ENCODE measurements at places on chromosomes 13 and 19.

GRCh38 chr13:49836516-49836915, 44.0 kb upstream of the KPNA3 start:
- DNase-seq = no peak

DNA sequence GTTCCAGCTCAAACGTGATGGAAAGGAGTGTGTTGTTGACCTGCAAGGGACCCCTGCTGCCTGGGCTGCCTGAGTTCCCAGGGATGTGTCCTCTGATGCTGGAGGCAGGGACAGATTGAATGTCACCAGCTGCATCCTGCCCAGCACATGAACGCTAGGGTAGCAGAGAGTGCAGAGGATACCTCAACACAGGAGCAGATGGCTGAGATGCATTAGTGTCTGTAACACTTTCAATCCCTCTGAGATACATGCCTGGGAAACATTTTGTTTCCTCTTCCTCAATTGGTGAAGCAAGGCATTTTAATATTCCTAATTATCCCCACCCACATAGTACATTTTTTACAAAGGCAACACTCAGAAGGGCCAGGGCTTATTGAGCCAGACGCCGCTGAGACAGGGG, 106.4 kb upstream of the UBL3 start:
- DNase-seq = no peak

GRCh38 chr19:38262585-38263268, 1.6 kb upstream of the SPINT2 start:
- DNase-seq = no peak

GRCh38 chr19:50003810-50004419, 21.3 kb downstream of the VRK3 start:
- peak; percentile 49 for DNase-seq

GRCh38 chr19:38685666-38686529, 38.4 kb downstream of the ACTN4 start:
- DNase-seq = no peak

DNA sequence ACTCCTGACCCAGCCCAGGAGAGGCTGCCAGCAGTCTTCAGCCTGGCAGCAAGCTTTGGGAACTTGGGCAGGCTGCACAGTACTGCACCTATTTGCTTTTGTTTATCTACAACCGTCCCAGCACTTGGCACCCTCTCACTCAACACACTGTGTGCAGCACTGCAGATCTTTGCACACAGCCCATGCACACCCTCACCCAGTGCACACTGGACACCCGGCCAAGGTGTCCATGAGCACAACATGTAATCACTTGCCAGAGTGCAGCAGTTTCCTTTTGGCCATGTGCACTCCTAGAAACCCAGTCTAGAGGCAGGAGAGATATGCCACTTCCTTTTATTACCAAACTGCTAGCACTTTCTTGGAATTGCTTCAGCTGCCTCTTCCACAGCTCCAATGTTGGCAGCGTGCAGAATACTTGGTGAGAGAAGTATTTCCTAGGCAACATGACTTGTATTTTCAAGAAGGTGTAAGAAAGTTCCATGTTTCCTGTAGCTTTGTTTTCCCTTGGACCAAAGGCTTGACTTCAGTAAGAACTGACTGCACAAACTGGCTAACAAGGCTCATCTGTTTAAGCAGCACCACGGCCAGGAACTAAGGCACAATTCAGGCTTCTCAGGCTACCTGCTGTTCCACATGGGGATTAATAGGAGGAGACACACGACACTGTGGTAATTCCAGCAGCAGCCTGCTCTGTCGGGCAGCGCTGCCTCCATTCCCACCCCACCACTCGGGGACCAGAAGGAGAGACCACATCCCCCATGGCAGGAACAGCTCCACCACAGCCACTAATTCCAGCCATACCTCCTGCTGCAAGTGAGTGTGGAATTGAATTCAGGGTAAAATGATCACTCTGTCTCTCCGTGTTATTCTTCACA, 15.3 kb downstream of the ATP7B start:
- no peak for DNase-seq

DNA sequence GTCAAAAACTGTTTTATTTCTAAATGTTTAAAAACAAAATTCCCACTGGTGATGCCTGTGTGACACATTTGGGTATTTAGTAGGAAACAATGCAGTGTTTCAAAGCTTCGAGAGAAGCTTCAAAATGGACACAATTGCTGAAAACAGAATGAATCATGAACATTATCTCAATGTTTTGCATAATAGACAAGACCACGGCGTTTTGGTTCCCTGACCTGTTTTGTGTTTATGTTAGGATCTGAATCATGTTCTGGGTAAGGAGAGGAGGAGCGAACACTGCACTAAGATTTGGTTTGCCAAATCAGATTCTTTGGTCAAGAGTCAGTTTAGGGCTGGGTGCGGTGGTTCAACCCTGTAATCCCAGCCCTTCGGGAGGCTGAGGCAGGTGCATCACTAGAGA, 42.2 kb downstream of the IFT88 start:
- DNase-seq = no peak

DNA sequence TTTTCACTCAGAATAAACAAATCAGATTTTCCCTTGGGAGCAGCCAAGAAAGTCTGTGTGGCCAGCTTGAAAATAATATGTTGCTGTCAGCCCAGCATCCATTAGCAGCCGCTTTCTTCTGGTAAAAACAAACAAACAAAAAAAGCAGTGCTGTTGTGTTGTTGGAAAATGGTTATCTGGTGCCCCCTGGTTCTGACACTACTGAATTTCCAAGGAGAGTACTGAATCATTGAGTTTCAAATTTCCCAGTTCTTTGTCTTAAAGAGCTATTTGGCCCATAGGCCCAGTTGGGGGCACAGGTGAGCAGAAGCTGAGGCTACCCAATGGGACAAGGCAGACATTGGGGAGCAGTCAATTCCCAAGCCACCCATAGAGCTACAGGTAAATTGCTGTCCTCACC, 995.9 kb downstream of the UQCRFS1 start:
- no peak for DNase-seq

DNA sequence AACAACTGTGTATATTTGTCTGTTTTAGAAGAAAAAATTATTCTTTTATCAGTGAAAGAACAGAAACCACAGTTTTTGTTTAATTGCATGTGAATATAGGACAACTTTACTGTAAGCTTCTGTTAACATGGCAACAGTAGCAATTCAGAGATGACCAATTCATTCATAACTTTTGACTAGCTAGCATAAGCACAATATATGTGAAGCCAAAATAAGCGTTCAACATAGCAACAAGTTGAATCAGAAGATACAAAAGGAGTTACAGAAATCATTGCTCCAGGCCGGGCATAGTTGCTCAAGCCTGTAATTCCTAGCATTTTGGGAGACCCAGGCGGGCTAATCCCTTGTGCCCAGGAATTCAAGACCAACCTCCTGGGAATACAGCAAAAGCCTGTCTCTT, 197.1 kb upstream of the GPC6 start:
- DNase-seq = no peak

GRCh38 chr19:49643466-49643865, 1.5 kb downstream of the SCAF1 start:
- no peak for DNase-seq

GRCh38 chr19:8150178-8150865, 930 bp upstream of the FBN3 start:
- DNase-seq = no peak

DNA sequence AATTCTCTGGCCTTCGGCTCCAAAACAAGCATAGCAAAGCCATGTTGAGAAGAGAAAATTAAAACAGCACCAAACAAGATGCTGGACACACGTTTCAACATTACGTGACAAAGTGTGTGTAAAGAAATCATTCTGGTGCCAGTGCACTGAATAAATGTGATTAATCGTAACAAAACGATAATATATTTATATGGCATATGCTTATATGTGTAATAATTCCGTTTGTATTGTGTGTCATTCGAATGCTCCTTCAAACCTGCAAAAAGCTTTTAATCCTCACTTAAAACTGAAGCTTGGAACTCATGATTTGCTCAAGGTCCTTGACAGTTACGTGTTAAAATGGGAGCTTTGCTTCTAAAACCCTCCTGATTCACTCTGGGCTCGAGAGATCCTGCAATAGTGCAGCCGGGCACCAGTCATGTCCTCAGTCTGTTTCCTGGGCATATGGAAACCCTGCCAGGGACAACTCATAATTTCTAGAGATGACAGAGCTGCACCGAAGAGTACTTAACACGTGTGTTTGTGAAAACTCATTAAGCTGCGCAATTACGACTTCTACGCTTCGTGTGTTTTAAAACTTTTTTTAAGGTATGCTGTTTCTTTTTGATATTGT, 731 bp upstream of the AKAP8L start:
- no peak for DNase-seq

GRCh38 chr13:30735025-30735871, at the start of gene ALOX5AP:
ALOX5AP (plus strand) TSS chr13:30735543; CDS start chr13:30735606, 63 bp downstream.
- peak; percentile 47 for DNase-seq

DNA sequence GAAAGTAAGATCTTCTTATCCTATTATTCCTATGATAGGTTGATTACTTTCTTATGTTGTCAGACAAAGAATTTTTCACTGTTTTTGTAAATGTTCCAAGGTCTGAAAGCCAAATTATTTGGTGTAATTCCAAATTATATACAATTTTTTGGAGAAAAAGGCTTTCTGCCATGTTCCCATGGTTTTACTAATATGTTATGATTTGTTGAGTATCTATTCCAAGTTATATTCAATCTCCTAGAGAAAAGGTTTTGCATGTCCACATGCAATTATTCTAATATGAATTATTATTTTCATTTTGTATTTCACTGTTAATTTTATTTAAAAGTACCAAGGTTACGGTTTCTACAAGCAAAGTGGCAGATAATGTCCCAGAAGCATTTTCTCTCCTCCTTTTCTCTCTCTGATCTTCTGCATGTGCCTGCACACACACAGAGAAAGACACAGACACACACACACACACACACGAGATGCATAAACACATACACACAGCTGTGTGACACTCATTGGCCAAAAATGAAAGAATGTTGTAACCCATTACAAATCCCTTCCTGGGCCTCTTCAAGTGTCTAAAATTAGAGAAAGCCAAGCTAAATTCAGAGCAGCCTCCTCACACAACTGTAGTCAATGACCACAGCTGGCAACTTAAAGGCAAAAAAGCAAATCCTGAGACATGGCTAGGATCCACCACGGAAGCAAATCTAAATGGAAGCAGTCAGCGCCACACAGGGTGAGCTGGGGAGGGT, 621.0 kb downstream of the EFNB2 start:
- no peak for DNase-seq

- DNase-seq = no peak
Measured at GRCh38 chr19:29517946-29518345, 7.8 kb upstream of the VSTM2B start.

DNA sequence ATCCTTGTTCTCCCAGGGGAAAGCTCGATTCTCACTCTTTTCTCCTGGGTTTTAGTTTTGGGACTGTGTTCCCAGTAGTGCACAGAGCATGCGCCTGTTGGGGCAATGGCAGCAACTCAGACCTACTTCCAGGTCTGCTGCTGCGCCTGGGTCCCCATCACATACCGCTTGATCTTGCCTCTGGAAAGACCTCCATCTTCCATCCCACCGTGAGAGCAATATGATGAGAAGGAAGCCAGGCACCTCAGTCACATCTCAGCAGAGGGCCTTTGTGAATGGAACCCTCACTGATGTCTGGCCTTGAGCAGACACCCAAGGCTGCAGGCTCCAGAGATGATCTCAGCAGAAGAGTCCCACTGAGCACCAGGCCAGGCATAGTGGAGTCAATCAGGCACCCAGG, 176.8 kb upstream of the ZNF507 start:
- DNase-seq = no peak

DNA sequence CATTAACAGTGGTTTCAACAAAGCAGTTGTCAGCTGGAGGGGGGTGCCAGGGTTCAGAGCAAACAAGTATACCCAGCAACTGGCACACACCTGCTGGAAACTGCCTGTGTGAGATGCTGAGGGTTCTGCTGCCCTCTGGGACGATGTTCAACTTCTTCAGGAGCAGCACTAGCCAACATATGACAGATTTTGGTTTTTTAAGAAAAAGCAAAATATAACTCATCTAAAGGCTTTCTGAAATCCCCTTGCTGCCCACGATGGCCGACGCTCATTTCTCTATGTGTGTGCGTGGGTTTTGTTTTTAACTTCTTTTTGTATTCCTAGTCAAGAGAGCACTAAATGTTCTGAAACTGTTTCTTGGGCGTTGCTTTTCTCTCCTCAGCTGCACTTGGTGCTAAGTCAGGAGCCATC, 79.9 kb downstream of the MRPL57 start:
- no peak for DNase-seq

- no peak for DNase-seq
Measured at GRCh38 chr19:49217382-49217781, 59.8 kb downstream of the TRPM4 start.

- no peak for DNase-seq
Measured at GRCh38 chr13:51682686-51683085, 98.4 kb downstream of the WDFY2 start.

GRCh38 chr19:51173681-51174080, 31.6 kb downstream of the SIGLEC7 start:
- DNase-seq = no peak

- DNase-seq = no peak
Measured at GRCh38 chr19:14943601-14944000, 2.3 kb downstream of the OR7C2 start.

DNA sequence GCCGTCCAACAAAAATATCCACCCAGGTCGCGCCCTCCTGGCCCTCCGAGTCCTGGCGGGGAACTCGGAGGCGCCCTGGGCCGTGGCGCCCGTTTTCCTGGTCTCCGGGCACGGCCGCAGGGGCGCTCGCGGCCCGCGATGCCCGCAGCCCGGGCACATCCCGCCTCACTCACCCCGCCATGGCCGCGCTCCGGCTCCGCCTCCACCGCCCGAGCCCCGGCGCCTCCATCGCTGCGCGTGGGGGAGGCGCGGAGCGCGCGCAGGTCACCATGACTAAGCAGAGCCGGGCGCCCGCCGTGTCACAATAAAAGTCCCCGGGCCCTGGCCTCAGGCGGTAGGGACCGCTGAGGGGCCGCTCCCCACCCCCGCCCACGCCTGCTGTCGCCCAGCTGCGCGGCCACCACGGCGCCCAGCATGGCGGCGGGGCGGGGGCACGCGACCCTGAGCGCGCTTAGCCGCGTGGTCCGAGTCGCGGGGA, 593 bp downstream of the KEAP1 start:
- peak; percentile 93 for DNase-seq

DNA sequence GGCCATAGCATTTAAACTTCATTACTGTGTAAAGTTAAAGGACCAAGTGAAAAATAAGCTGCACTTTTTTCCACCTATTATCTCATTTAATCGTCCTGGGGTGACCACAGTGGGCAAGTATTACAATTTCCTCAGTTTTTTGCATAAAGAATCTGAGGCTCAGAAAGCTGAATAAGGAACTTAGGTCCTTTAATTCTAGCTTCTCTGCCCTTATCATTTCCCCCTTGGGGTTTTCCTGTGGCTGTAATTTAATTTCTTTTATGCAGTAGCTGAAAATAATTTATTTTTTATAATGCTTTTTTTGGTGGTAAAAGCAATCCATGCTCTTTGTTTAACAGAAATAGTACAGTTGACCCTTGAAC, 59.8 kb upstream of the RCBTB2 start:
- DNase-seq = no peak

- DNase-seq = no peak
Measured at GRCh38 chr19:37877147-37877546, 29.2 kb downstream of the WDR87 start.
